ENCODE measurements at places on chromosomes 6 and 20.
A peak's percentile ranks its signal among the peaks of the same experiment; 100 is the strongest.

DNA sequence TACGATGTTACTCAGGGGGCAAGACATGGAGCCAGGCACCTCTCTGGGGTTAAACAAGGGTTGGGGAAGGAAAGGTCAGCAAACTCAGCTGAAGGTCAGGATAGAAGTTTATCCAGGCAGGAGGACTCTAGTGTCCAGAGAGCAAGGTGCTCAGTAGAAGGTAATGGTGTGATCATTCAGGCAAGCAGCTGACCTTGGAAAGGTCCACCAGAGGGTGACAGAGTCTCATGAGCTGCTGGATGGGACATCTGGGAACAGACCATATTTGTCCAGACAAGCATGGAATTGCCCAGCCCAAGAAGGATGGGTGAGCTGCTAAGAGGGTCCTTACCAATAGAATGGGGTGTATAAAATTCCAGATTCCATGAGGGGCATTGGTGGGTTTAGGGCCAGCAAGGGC, 89.5 kb downstream of the MAP3K7 start:
- DNase-seq: no peak

DNA sequence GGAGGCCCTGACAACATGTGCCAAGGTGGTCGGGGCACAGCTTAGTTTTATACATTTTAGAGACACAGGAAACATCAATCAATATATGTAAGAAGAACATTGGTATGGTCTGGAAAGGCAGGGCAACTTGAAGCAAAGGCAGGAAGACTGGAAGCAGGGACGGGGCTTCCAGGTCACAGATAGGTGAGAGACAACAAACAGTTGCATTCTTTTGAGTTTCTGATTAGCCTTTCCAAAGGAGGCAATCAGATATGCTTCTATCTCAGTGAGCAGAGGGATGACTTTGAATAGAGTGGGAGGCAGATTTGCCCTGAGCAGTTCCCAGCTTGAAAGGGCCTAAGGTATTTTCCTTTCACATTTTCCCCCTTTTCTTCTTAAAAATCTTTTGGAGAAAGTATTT, 311.0 kb upstream of the RGS17 start:
- no peak for DNase-seq

GRCh38 chr20:55153001-55153645, 677.7 kb downstream of the DOK5 start:
- no peak for DNase-seq

DNA sequence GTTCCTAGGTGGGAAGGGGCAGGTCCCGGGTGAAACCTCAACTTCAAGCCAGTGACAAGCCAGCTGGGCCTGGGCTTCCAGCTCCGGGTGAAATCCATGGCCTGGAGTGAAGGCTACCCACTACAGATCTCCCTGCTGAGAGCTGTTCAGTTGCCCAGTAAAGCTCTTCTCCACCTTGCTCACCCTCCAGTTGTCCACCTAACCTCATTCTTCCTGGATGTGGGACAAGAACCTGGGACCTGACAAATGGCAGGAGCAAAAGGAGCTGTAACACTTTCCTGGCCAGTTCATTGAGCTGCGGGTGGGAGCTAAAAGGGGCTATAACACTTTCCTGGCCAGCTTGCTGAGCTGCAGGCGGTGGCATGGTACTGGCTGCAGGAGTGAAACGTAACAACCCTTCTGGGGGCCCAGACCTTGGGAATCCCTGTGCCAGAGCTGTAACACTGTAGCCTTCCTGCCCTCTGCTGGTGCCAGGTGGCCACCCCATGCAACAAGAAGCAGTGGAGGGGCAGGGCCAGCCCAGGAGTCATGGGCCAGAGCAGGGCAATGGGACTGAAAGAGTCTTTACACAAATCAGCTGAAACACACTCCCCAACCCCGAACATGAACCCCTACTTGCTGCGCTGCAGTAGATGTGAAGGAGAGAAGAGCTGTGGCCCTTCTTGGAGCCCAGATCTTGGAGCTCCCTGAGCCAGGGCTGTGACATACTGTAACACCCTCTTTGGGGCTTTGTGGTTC, 3.6 kb upstream of the HINT3 start:
- DNase-seq: peak; percentile 34

DNA sequence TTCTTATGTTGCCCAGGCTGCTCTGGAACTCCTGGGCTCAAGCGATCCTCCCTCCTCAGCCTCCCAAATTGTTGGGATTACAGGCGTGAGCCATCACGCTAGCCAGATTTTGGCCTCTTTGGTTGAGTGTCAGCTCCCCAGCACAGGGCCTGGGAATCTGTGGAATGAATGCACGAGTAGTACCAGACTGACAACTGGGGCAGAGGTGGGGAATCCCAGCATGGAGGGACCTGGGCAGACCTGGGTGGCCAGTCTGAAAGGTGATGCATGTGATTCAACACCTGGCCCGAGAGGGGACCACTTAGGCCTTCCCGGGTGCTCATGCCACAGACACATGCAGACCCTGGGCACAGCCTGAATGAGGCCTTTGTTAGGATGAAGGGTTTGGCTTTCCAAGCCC, 19.0 kb upstream of the TFAP2C start:
- no peak for DNase-seq

GRCh38 chr6:43477235-43478007, at the start of gene TJAP1:
TJAP1 (plus strand) TSS chr6:43477570; CDS start chr6:43499002, 21,432 bp downstream.
- peak; percentile 100 for DNase-seq

DNA sequence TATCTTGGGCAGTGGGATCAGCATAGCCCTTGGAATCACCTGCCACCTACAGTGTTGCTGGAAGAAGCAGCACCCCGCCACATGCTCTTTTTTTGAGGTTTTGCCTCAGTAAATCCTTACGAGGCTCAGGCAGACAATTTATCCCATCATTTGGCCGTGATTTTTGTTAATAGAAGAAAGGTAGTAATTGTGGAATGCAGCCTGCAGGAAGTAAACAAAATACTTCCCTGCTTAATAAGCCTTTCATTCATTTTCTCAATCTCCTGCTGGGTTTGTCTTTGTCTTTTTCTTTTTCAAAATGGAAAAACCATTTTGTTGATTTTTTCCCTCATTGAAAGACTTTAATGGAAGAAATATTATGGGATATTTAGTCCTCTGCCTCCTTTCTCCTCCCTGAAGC, 93.7 kb upstream of the CD83 start:
- DNase-seq: no peak

- no peak for DNase-seq
Measured at GRCh38 chr6:27375613-27376079, 12.9 kb upstream of the ZNF391 start.

- no peak for DNase-seq
Measured at GRCh38 chr6:24686408-24686807, 19.5 kb downstream of the ACOT13 start.

DNA sequence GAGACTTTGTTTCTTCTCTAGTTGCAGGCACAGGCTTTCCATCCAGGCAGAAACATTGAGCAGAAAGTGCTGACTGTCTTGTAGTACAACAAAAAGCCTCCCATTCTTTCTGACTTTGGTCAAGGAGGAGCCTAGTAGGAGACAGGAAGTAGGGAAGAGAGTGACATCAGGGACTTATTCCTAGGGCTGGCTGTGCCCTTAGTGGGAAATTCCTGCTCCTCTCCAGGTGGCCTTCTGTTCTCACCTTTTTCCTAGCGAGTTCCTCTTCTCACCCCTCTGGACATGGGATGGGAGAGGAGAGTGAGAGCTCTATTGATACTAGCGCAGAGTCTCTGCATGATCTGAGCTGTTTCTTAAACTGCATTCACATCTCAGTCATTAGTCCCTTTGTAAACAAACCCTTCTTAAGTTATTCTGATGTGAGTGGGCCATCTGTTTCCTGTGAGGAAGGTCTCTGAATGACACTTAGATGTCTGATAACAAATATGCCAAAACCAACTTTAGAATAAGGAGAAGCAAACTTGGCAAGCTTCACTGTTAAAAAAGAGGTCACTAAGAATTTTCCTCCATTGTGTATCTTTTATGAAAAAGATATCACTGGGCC, 455.0 kb downstream of the GJA1 start:
- DNase-seq: no peak

GRCh38 chr6:121349596-121349995, 15.3 kb upstream of the TBC1D32 start:
- no peak for DNase-seq

GRCh38 chr6:686497-686896, 6.4 kb downstream of the EXOC2 start:
- DNase-seq: no peak

DNA sequence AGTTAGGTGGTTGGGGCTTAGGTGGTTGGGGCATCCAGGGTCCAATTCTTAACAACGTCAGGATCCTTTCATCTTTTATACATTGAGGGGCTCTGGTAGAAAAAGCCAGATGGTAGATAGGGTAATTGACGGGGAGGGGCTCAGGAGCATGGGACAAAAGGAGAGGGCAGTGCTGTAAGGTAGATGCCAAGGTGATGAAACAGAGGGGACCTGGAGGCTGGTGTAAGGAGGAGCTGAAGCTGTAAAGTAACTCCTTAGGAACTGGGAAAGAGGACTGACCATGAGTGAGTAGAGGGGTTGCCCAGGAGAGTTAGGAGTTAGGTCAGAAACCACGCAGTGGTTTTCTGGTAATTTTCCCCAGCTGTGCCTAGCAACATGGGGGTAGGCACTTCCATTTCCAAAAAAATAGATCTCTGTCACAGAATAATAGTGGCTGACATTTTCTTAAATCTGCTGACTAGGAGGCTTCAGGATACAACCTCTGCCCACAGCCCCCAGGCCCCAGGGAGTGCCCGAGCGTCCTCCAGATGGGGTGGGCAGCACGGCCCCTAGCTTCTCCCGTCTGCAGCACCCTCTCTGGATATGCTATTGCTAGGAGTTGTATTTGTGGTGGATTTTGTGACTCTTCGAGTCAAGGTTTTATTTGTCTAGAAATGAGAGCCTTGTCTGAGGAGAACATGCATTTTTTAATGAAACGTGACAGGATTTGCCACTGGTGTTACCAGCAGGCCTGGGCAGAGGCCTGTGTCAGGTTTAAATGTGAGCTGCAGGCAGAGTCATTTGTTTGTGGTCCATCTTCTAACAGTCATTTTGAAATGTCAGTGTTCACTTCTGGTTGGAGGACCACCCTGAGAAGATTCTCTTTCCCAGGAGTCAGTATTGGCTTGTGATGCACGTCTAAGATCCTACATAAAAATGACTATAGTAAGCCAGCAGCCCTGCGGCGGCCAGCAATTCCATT, 44.6 kb downstream of the TULP4 start:
- no peak for DNase-seq

DNA sequence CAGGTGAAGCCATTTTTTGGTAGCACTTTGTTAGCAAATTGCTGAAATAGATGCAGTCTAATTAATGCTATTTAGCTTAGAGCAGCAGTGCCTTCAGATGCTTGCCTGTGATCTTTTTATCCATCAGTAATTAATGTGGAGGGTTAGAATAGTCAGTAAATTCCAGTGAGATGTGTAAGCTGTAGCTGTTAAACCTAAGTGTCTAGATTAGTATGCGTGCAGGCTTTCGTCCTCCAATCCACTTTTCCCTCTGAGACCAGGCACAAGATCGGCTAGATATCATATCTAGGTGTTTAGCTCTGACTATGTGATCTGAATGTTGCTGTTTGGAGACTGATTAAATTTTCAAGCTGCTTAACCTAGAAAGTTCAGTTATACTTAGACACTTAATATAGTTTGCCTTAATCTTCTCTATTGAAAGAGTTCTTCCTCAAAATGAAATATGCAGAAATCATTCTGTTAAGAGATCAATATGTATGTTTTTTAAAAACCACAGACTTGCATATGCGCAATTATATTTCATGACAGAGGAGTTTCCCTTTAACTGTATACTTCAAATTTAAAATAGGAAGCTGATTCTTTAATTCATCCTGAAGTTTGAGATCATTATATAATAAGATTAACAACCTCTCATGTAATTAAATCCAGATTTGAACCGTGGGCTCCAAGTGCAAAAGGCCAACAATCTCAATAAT, 41.2 kb downstream of the XRN2 start:
- DNase-seq: no peak

GRCh38 chr6:63804381-63804956, 168.9 kb downstream of the PHF3 start:
- no peak for DNase-seq

GRCh38 chr6:28258877-28259777, at the start of gene NKAPL:
NKAPL (plus strand) TSS chr6:28259297; CDS start chr6:28259372, 75 bp downstream.
- DNase-seq: peak; percentile 68

Data from activated naive CD8-positive, alpha-beta T cell treated with anti-CD3 and anti-CD28 coated beads, Interleukin-2, amount 50 U/mL, for 24 hours (primary cell).